ENCODE measurements at places on chromosomes 7 and 10.
A peak's percentile ranks its signal among the peaks of the same experiment; 100 is the strongest.

DNA sequence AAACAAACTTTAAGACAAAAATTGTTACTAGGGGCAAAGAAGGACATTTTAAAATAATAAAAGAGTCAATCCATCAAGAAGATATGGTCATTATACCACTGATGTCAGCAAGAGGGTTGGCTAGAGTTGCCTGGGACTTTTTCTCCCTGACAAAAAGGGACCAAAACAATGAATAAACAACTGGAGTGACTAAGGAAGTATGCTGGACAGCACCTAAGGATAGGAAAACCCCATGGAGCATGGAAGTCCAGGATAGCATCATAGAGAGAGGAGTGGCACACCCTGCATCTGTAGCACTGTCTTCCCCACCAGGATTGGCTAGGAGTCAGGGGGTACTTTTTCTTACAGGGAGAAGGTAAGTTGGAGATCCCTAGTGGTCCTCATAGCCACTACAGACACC, 73.5 kb upstream of the MACROH2A2 start:
- DNase-seq, result no peak

GRCh38 chr7:137685433-137686164, 161.2 kb downstream of the DGKI start:
- no peak for DNase-seq

GRCh38 chr10:93680412-93681047, 21.9 kb downstream of the FRA10AC1 start:
- no peak for DNase-seq

DNA sequence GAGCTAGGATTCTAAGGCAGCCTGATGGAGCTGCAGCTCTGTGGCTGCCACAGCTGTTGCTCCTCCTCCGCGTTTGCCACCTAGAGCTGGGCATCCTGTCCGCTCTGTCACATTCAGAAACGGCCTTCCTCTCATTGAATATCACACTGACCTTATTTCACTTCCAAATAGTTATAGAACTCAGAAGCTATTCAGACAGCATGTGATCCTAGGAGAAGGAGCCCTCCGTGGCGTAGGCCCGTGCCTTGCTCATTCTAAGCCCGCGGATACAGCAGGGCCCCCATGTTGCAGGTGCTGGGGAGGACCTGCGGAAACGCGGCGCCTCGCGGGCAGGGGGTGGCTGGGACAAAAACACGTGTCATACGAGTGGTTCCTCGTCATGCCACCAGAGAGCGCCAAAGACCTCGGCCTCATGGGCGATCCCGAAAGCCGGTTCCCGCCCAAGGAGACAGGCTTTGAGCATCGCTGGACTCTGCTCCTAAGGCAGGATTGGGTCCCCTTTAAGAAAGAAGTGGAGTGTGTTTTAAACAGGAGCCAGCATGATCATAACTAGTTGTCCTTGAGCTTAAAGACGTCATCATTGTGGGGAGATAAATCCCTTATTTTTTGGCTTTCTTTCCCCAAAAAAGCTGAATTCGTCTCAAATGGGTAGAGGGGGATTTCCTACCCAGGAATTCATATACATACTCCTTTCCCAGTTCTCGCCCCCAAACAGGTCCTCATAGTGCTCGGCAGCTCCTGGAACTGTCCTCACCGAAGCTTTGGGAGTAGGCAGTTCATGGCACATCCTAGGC, 17.9 kb upstream of the FIGNL1 start:
- peak; percentile 86 for DNase-seq

GRCh38 chr7:136023134-136023869, 46.1 kb upstream of the MTPN start:
- no peak for DNase-seq

GRCh38 chr10:35300063-35300699, 36.1 kb upstream of the CCNY start:
- peak; percentile 29 for DNase-seq

- no peak for DNase-seq
These were observed 257.1 kb downstream of the KLF6 start for GRCh38 chr10:3527869-3528268.

DNA sequence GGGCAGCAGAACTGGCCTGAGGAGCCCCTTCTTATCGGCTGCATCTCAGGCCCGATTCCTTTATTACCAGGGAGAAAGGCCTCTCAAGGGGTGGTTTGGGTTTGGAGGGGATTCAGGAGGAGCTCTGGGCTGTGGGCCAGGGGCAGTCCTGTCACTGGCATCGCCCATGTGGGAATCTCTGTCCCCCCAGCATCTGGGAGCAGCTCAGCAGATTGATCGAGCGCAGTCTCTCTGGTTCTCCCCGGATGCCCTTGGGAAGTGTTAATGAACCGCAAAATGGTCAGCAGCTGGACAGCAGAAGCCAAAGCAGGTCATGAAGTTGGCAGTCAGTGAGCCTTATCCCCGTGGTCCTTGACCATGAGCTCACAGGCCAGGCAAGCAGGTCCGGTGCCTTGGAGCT, 104.4 kb upstream of the ANLN start:
- DNase-seq, result no peak

DNA sequence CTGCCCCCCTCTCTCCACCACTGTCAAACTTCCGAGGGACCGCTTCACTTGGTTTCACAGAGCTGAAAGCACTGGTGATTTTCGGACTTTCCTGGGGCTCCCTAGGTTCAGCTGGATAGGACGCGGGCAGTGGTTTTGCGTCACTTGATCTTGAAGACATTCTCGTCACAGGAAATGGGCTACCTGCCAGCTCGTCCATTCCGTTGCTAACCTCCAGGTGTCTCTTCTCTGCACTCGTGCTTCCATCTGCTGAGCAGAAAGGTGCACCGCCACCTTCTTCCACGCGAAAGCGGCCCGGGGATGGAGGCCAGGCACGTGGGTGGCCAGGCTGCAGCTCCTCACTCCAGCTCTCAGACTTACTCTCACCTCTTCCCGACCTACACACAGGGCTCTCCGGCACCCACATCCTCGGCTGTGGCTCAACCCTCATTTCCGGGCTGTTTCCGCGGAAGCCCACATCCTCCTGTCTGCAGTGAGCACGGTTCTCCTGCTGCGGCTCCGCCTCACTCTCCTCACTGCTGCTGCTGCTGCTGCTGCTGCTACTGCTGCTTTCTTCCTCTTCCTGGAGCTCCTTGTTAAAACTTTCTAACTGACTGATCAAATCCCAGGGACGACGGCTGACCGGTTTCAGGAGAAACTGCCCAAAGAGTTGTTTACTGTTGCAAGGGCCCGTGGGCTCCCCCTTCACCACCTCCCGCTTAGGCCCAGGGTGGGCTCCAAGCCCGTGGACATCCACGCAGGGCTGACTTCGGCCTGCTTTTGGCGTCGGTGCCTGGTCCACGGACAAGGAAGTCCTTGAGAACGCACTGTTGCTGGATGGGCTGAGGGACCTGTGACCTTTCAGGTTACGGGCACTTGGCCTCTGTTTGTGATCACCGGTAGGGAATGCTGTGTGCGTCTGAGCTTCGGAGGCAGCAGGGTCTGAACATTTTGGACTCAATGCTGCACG, 32.1 kb downstream of the JCAD start:
- DNase-seq, result peak; percentile 45

GRCh38 chr7:155348806-155349205, 51.1 kb downstream of the INSIG1 start:
- DNase-seq, result no peak

- DNase-seq, result no peak
These were observed 150.5 kb upstream of the PPP2R2D start for GRCh38 chr10:131750171-131750895.

DNA sequence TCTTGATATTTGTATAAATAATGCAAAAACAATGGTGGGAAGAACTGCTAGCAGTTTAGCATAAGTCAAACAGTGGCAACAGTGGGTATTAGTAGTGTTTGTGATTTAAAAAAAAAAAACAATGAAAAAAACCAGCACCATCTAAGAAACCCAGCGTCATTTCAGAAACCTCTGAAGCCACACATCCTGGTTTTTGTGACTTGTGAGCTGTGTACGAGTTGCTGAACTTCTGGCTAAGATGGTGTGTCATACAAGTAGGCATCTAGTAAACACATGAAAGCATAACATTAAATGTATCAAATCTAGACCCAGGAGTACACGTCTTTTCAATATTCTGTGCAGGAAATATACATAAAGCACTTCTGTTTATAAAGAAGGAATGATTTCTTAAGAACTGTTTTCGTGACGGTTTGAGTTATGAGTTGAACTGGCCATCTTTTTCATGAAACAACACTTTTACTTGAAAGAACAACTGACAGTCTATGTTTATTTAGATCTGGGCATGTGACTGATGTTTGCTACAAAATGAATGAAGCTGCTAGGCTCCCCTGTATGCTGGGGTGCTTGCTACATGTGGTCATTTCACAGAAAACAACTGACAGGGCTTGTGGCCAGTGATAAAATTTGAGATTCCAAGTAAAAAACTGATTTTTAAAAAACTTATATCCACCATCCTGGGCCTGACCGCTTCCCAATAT, 143.5 kb downstream of the PIP4K2A start:
- no peak for DNase-seq

Data from colonic mucosa (tissue), 4 donors.